Activated T-helper 9 cell treated with anti-CD3 and anti-CD28 coated beads, Interleukin-2, amount 50 U/mL, for 16 hours (primary cell): ENCODE measurements at places on chromosomes 7 and 10.
A peak's percentile ranks its signal among the peaks of the same experiment; 100 is the strongest.

DNA sequence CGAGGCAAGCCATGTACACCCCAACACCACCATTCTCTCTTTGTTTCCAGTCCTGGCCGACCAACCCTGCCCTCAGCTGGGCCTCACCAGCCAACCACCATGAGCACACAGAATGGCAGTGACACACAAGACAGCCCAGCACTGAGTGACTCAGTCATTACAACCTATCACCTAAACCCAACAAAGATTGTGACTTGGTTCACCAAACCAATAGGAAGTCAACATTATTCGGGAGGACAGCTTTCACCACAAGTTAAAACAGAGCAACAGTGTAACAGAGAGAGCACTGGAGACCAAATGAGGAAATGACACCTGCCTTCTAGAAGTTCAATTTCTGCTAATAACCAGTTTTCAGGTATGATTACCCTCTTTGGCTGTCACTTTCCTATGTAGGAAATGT is 72.1 kb downstream of the DNMBP start:
- DNase-seq: no peak

GRCh38 chr10:51368943-51369342 is 294.7 kb downstream of the PRKG1 start:
- no peak for DNase-seq

GRCh38 chr10:49632406-49633317 is 18.8 kb downstream of the CHAT start:
- DNase-seq: no peak

DNA sequence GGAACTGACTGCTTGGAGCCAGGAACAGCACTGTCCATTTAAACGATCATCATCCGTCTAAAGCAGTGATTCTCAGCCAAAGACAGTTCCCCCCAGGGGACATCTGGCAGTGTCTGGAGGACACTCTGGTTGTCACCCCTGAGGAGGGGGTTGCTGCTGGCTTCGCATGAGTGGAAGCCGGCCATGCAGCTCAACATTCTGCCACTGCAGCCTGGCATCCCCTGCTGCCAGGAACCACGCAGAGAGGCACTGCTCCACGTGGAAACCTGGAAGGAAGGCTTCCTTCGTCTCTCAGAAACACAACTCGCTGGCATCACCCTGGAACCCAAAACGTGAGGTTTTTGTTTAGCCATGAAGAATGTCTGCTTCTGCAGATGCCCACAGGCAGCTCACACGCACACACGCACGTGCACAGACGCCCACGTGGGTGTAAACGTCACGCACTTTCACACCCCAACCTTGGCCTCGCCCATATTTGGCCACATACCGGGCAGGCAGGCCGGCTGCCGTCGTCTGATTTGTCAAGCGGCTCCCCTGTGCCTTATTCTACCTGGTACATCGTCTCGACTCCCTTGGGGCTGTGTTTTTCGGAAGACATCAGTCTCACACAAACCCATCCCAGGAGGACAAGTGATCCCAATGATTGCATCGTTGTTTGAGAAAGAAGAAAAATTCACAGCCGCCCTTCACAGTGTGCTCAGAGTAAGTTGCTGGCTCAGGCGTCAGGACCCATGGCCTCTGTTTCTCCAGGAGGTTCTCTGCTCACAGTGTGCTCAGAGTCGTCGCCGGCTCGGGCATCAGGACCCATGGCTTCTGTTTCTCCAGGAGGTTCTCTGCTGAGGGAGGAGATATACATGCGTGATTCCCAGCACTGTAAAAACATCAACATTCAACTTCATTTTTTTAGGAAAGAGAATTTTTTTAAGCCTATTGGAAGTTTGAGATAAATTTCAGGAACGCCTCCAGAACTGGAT is 127.2 kb upstream of the PPP2R2D start:
- no peak for DNase-seq

DNA sequence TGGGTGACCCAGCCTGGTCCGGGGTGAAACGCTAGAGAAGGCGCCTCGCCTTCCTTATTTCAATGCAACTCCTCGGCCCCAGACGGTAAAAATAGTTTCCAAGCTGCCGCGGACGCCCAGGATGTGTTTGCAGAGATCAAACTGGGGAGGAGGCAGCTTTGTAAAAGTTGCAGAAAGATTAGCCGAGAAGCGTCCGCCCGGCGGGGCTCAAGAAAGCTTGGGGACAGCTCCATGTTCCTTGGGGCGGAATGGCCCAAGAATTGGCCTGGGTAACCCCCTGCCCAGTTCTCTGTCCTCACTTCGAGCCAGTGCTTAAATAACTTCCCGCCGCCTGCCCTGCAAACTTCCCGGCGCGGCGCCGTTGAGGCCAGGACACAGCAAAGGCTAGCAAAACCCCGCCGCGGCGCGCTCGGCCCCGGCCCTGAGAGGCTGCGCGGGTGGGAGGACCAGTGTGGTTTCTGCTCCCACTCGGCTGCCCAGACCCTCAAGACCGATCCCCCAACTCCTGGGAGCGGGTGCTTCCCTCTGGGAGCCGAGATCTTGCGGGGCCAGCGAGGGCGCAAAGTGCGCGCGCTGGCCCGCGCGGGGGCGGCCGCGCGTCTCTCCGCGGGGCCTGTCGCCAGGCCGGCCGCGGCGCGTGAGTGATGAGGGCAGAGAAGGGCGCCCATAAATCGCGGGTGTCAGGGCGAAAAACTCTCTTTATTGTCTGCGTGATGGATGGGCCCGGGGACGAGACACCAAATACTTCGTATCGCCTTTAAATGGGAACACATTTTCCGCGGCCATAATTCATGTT is 6.3 kb upstream of the ZNF503 start:
- DNase-seq: no peak

- DNase-seq: peak; percentile 24
Measured at GRCh38 chr10:6200734-6201515, 1.8 kb upstream of the PFKFB3 start.

- no peak for DNase-seq
Measured at GRCh38 chr7:151076863-151077704, 3.5 kb downstream of the FASTK start.

DNA sequence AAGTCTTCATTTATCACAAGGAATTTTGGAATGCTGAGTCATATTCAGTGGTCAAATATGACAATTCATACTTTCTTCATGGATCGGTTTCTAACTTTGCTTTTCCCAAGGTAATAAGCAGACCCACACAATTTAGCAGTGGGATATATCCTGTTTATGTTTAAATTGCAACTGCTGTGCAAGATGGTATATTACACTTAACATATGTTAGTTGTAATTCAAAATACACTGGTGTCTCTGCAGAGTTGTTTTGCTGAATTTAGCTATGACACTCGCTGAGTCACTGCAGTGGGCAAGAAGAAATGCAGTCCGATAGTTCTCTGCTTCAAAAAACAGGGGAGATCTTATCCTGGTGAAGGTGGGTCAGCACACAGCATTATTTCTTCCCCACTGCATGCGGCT is 194.8 kb upstream of the PTN start:
- no peak for DNase-seq
